SK-N-DZ (cell line): ENCODE measurements at places on chromosomes 2 and 18.

GRCh38 chr2:240469239-240469636, 33.8 kb downstream of the GPC1 start:
- no peak for DNase-seq

- DNase-seq = no peak
These were observed 278.0 kb upstream of the SPRED2 start for GRCh38 chr2:65710356-65710755.

- DNase-seq = peak; percentile 31
These were observed 169.4 kb downstream of the SMAD7 start for GRCh38 chr18:48781163-48781987.

DNA sequence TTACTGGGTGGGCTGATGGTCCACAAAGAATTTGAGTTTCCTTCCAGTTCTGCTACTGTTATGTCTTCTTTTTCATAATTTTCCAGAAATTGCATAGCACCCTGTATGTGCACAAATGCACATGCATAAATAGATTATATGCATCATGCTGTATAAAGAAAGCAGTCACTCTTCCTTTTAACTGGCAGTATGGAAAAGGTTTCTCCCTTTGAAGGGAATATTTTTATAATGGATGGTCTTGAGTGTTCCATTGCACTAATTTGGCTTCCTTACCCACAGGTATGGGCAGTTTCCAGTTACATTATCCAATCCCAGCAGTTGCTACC, 154.4 kb downstream of the NAPG start:
- no peak for DNase-seq

- DNase-seq = no peak
These were observed 136.6 kb downstream of the SPAG16 start for GRCh38 chr2:213420828-213421385.

DNA sequence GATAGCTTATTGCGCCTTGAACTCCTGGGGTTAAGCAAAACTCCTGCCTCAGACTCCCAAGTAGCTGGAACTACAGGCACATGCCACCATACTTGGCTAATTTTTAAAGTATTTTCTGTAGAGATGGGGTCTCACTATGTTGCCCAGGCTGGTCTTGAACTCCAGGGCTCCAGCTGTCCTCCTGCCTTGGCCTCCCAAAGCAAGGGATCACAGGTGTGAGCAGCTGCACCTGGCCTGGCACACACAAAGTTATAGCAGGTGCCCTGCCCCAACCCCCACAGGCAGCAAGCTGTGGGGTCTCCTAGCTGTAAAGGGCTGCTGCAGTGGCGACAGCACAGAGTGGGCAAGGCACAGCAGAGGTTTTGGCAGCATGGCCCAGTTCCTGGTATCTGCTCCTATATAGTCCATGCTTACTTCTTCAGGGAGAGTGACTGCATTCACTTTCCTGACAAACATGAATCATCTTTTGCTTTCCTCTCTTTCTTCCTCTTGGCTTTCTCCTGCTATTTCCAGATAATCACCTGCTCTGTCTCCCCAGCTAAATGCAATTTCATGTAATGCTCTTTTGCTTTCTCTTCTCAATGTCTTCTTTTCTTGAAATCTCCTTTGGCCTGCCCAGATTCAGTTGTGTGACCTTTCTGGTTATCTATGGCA, 27.3 kb upstream of the METAP1D start:
- DNase-seq = no peak

- DNase-seq = no peak
These were observed 1.2 kb downstream of the REV1 start for GRCh38 chr2:99488539-99489062.

- DNase-seq = no peak
These were observed 282.9 kb downstream of the GPD2 start for GRCh38 chr2:156719036-156719435.

GRCh38 chr2:85132397-85132796, 795 bp upstream of the TCF7L1 start:
- DNase-seq = no peak

DNA sequence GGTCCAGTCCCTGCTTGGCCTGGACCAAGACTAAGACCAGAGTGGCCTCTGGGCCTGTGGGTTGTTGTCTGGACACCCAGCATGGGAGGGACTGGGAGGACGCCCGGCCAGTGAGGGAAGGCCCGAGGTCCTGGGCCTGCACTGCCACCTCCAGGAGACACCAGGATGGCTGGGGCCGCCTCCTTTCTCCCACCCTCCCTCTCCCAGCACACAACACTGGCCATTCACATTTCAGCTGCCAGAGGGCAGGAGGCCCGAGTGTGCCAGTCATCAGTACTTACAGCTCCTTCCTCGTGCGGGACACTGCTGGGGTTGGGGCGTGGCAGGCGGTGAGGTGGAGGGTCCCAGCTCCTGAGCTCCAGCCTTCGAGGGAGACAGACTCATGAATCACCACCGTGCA, 133.5 kb downstream of the ASB1 start:
- no peak for DNase-seq

DNA sequence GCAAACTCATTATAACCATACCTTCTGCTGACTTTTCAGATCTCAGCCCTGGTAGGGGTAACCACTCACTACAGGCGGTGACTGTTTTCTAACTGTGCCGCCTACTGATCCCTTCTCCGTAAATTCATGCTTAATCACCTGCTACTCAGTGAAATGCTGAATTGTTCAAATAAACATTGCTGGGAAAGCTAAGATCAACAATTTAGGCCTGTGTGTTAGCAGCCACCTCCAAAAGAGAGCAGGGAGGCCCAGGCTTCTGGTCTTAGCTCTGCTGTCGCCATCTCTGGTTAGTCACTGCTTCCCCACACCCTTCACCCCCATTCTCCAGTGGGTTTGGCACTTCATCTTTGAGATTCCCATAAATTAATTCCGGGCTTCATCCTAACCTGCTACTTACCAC, 21.8 kb upstream of the NT5C1B start:
- DNase-seq = no peak

GRCh38 chr2:171210864-171211431, 50.3 kb upstream of the TLK1 start:
- peak; percentile 23 for DNase-seq

GRCh38 chr2:20989404-20989803, 54.5 kb downstream of the APOB start:
- DNase-seq = no peak

DNA sequence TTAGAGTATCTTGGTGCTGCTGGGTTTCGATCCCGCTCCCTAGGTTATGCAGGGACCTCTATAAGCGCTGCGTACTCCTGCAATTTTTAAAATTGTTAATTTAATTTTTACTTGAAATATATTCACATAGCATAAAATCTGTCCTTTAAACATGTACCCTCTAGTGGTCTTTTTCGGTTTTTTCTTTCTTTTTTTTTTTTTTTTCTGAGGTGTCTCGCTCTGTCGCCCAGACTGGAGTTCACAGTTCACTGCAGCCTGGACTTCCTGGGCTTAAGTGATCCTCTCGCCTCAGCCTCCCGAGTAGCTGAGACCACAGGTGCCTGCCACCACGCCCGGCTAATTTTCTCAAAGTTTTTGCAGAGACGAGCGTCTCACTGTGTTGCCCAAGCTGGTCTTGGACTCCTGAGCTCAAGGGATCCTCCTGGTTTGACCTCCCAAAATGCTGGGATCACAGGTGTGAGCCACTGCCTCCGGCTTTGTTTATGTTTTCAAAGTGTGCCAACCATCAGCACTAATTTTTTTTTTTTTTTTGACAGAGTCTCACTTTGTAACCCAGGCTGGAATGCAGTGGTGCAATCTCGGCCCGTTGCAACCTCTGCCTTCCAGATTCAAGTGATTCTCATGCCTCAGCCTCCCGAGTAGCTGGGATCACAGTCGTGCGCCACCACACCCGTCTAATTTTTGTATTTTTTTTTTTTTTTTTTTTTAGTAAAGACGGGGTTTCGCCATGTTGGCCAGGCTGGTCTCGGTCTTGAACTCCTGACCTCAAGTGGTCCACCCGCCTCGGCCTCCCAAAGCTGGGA, 585 bp upstream of the MOB1A start:
- DNase-seq = no peak

DNA sequence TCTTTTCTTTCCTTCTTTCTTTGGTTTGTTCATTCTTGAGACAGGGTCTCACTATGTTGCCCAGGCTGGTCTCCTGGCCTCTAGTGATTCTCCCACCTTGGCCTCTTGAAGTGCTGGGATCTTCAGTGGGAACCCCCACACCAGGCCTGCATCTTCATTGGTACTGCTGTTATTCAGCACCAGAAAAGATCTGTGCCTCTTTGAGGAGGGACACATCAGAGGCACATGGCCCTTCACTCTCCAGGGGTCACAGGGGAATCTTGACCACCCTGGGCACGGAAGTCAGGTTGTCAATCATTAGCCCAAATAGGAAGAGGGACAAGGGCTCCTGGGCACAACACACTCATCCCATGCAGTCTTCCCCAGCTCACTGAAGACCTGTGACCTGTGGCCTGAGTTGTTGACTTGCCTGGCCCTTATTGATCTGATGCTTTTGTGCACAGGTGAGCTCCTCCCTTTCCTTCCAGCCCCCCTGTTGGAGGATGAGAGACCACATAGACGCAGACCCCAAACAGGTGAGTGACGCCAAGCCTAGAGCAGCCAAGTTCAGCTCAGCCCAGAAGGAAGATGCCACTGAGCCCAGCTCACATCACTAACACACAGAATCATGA, 33.0 kb upstream of the ODC1 start:
- DNase-seq = no peak

- no peak for DNase-seq
These were observed 188.3 kb downstream of the ZNF516 start for GRCh38 chr18:76306685-76307292.

GRCh38 chr2:82665691-82666090, 1793.4 kb downstream of the SUCLG1 start:
- peak; percentile 32 for DNase-seq

DNA sequence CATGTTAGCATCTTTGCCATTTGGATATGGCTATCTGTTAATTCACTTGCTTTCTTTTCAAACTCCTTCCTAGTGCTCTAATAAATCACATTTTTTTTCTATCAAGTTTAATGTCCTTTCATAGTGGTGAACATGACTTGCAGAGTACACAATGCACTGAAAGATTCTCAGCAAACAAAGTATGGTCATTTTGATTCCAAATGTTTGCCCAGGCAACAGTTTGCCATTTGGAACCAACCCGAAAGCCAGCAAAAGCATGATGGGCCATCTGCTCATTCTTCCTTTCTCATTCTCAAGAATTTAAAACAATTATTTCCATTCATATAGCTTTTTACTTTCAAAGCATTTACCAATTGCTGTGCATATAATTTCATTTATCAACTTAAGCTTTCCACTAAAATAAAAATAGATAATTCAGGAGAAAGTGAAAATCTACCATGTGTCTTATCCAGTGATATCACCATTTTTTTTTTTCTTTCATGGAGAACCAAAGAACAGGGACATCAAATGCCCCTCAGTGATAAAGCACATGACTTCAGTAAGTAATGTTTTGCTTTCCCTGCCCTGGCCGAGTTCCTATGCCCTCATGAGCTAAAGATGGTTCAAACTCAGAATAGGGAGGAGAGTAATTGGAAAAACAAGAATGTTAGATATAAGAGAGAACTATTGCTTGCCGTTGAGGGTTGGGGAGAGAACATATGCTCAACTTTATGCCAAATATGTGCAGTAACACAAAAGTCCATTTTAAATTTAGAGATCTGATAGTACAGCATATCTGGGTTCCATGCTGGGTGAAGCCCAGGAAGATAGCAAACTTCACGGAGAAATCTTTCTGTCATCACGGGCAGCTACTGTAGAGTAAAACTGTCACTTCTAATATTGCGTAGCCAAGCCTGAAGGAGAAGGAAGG, 62.1 kb downstream of the HNMT start:
- DNase-seq = no peak

DNA sequence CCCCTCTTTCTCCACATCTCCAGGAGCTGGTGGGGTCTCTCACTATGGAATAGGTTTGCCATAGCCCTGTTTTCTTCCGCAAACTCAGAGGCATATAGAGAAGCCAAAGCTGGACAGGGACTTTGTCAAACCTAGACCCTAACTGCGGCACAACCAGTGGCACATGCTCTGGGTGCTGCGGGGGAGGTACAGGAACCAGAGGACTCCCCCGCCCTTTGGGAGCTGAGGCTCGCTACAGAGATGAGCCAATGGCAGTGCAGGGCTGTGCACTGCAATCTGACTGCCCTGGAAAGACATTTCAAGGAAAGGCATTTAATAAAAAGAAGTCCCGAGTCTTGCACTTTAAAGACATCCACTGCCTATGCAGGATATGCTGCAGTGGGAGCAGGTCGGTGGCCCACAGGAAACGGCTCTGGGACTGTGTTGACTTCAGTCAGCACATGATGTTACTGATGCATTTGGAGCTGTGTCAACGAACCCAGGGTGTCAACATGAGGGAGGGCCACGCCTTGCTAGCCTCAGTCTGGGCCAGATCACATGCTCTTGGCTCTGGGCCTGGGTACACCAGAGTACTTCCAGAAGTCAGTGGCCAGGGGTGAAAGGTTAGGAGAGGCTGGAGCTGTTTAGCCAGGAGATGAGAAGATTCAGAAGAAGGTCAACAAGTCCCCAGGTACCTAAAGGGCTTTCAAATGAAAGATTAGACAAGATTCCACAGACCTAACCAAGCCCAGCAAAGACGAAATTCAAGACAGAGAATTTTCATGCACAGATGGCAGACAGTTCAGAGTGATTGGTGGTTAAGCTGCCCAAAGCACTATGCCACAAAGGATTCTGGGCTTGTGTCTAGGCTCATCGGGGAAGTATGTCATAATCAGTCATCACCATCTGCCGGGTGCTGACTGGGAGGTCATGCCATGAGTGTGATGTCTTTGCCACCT, 8.2 kb downstream of the SLC35F6 start:
- no peak for DNase-seq

DNA sequence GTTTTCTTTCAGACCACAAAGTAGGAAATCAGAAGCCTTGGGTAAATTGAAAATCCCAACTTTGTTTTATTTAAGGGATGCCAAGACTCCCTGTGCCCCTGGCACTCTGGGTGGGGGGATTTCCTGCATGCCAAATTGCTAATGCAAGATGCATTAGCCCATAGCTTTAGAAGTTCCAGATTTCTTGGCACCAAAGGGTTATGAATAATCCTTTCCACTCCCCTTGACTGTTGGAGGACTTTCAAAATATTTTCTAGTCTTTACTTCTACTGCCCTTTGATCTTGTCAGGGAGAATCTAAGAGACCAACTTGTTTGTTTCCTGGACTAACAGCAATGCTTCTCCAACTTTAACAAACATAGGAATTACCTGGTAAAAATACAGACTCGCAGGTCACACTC, 81.8 kb upstream of the TGIF1 start:
- no peak for DNase-seq

DNA sequence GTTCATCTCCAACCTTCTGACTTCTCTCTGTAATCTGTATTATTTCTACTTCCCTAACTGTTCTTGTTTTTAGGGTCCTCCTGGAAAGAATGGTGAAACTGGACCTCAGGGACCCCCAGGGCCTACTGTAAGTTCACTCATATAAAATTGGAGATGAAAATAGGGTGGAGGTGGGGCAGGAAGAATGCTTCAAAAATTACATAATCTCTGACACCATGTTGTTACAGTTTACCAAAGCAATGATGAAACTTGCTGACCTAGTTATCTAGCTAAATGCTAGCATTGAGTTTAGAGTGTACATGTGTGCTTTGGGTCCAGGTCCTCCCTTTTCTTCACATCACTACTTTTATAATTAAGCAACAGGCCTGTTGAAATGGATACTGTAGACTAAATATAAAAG, 23.1 kb downstream of the COL3A1 start:
- DNase-seq = no peak

- DNase-seq = no peak
These were observed 83.6 kb downstream of the CELF4 start for GRCh38 chr18:37482002-37482401.
